ENCODE measurements at places on chromosomes 2 and 18.

- no peak for DNase-seq
Measured at GRCh38 chr2:118988706-118989105, 46.7 kb downstream of the MARCO start.

- no peak for DNase-seq
Measured at GRCh38 chr2:36512705-36513104, 85.3 kb downstream of the FEZ2 start.

DNA sequence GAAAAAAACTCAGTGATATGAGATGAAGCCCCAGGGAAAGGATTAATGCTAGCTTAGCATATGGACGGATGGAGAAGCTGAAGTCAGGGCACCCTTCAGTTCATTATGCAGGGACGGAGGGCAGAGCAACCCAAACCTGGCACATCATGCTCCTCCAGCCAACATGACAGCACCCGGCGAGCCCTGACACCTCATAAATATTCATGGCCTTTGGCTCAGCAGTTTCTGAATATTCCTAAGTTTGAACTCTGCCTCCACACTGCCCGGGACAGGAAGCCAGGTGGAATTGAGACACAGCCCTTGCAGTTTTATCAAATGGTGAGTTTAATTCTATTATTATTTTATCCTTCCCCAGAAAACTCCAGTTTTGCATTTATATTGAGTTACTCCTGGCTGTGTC is 87.3 kb upstream of the SH3BP4 start:
- DNase-seq = no peak

DNA sequence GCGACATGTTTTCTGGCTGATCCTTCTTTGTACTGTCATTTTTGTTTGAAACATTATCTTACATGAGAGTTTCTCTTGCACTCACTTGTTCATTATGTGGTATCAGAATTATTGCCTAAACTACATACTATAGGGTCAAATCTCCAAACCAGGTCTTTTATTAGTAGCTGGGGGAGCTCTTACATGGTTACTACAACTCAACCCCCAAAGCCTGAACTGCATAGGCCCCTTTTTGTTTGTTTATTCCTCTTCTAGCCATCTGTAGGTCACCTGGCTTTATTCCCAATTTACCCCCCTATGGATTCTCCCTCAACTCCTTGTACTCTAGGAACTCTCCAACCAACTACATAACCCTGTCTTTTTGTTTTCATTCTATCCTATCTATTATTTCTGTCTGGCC is 46.7 kb downstream of the PUM2 start:
- no peak for DNase-seq

GRCh38 chr2:42060718-42061619 is 13.1 kb downstream of the PKDCC start:
- DNase-seq = no peak

GRCh38 chr2:65765376-65765775 is 333.0 kb upstream of the SPRED2 start:
- DNase-seq = no peak

- DNase-seq = no peak
Measured at GRCh38 chr2:226063704-226064440, 664.4 kb downstream of the NYAP2 start.

Measured in activated naive CD8-positive, alpha-beta T cell treated with anti-CD3 and anti-CD28 coated beads, Interleukin-2, amount 50 U/mL, for 16 hours (primary cell).